ENCODE measurements at places on chromosomes 1 and 21.
A peak's percentile ranks its signal among the peaks of the same experiment; 100 is the strongest.

DNA sequence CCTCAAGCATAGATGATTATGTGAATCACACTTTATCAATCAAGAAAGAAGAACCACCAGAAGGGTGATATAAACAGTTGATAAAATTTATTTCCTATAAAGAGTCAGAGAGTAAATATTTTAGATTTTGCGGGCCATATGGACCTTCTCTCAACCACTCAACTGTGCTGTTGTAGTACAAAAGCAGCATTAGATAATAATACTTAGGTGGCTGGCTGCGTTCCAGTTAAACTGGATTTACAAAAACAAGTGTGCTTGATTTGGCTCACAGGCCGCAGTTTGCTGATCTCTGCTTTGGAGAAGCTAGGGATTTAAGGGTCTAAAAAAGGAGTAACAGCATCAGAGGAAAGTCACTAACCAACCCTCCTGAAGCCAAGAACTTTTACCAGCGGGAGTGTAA is 1406.0 kb downstream of the KCNT2 start:
- no peaks in the 10 kb centered on the region for H3K36me3 ChIP-seq
- H3K4me3 ChIP-seq, result no peak overlapping the region
- H3K27me3 ChIP-seq, result no peaks in the 10 kb centered on the region

- H3K27ac ChIP-seq, result no peak overlapping the region
- H3K4me3 ChIP-seq, result no peak overlapping the region
- H3K4me1 ChIP-seq, result peaks cover 15% of the 10 kb centered on the region
- H3K36me3 ChIP-seq, result no peaks in the 10 kb centered on the region
These were observed 94.9 kb upstream of the VANGL1 start for GRCh38 chr1:115546846-115547245.

- DNase-seq, result no peak
- no peaks in the 10 kb centered on the region for H3K27me3 ChIP-seq
- no peaks in the 10 kb centered on the region for H3K36me3 ChIP-seq
- no peak overlapping the region for H3K4me3 ChIP-seq
- H3K4me1 ChIP-seq, result peaks cover 8% of the 10 kb centered on the region
- H3K27ac ChIP-seq, result no peak overlapping the region
These were observed 82.1 kb downstream of the OLFM3 start for GRCh38 chr1:101914473-101915242.

GRCh38 chr1:3056641-3057040 is 12.4 kb upstream of the PRDM16 start:
- no peaks in the 10 kb centered on the region for H3K27me3 ChIP-seq
- DNase-seq, result no peak
- H3K4me3 ChIP-seq, result no peak overlapping the region
- H3K27ac ChIP-seq, result no peak overlapping the region
- H3K36me3 ChIP-seq, result no peaks in the 10 kb centered on the region

GRCh38 chr1:55575571-55576279 is 360.6 kb upstream of the USP24 start:
- no peak overlapping the region for H3K4me3 ChIP-seq
- no peaks in the 10 kb centered on the region for H3K36me3 ChIP-seq
- peak overlapping the region; percentile 56 for H3K27ac ChIP-seq
- no peaks in the 10 kb centered on the region for H3K4me1 ChIP-seq
- no peak for DNase-seq

- H3K4me3 ChIP-seq, result peak overlapping the region; percentile 84
- no peaks in the 10 kb centered on the region for H3K4me1 ChIP-seq
- peak overlapping the region; percentile 99 for H3K27ac ChIP-seq
- H3K27me3 ChIP-seq, result no peaks in the 10 kb centered on the region
These were observed 1.3 kb downstream of the CNN3 start for GRCh38 chr1:94925561-94926125.

DNA sequence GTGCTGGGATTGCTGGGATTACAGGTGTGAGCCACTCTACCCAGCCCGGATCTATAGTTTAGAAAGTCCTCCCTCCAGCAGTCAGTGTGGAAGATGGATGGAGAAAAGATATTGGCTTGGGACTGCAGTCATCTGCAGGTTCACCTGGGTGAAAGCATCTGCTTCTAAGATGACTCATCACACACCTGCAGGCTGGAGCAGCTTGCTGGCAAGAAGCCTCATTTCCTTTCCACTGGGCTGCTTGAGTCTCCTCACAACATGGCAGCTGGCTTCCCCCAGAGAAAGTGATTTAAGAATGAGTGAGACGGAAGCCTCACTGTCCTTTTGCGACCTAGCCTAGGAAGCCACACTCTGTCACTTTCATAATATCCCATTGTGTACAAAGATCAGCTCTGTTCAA is 50.0 kb downstream of the FOXO6 start:
- no peak overlapping the region for H3K27ac ChIP-seq
- no peaks in the 10 kb centered on the region for H3K36me3 ChIP-seq
- no peak overlapping the region for H3K4me3 ChIP-seq

DNA sequence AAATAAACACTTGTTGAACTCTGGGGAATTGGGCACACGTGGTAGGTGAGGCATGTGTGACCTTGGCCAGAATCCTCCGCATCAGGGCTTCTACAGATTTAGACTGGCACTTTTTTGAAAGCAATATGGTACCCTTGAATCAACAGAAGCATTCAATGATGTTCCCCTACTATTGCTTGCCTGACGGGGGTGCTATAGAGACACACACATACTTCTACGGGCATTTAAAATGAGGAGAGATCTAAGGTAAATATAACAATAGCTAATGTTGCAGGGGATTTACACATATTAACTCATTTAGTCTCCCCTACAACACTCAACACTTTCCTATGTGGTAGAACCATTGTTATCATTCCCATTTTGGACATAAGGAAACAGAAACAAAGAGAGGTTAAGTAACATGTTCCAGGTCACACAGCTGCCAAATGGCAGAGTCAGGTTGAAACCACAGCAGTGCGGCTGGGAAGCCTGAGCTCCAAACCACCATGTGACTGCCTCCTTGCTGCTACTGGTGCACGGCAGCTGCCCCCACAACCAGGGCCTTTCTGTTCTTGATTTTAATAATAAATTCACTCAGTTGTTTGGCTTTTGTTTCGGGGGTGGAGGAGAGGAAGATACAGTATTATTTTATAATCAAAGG is 147.4 kb downstream of the ZNF281 start:
- H3K36me3 ChIP-seq, result no peaks in the 10 kb centered on the region
- no peak for DNase-seq
- no peaks in the 10 kb centered on the region for H3K4me1 ChIP-seq

DNA sequence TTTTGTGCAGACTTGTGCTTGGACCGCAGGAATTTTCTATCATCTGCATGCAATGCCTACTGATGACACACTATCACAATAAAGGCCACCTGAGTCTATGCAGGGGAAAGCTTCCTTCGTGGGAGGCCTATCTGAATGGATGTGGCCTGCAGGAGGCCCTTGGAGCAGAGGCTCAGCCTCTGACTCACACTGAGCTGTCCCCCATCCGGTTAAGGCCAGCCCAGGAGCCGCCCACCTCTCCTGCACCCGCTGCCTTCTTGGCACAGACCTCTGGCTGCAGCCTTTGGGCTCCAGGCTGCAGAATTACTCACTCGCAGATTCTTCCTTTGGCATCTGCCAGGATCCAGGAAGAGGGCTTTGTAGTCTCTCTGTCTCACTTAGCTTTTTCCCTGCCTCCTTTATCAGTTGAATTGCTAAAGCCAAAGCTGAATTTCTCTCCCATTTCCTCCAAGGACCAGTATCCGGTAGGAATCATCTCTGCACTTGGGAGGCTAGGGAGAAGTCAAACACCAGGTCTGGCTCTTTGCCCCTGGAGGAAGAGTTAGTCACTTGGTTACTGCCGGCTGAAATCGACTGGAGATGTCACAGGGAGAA is 65.1 kb upstream of the JUN start:
- peaks cover 8% of the 10 kb centered on the region for H3K4me1 ChIP-seq
- H3K4me3 ChIP-seq, result no peak overlapping the region
- H3K27ac ChIP-seq, result peak overlapping the region; percentile 65
- no peaks in the 10 kb centered on the region for H3K27me3 ChIP-seq
- no peaks in the 10 kb centered on the region for H3K36me3 ChIP-seq

GRCh38 chr1:229430761-229431283 is 3.1 kb downstream of the ACTA1 start:
- no peak for DNase-seq
- no peak overlapping the region for H3K27ac ChIP-seq
- peaks cover 40% of the 10 kb centered on the region for H3K4me1 ChIP-seq

All from right atrium auricular region (tissue), 2 donors.